T-cell (primary cell): ENCODE measurements at places on chromosomes 5 and 9.

DNA sequence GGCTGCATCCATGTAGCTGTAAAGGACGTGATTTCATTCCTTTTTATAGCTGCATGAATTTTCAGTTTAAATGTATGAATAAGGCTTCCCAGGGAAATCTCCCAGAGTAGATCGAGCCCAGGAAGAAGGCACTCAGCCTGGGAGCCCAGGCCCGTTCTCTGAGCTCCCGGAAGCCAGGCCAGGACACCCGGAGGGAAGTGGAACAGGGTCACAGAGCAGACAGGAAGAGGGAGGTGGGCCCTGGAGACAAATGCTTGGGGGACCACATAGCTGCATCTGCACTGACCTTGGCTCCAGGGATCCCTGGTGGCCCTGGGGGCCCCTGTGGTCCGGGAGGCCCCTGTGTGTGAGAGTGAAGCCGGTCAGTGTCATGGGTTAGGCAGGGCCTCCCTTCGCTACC lies 19.7 kb upstream of the PHYKPL start:
- DNase-seq, result no peak

GRCh38 chr5:96745844-96746531 lies 61.8 kb downstream of the ERAP1 start:
- no peak for DNase-seq

DNA sequence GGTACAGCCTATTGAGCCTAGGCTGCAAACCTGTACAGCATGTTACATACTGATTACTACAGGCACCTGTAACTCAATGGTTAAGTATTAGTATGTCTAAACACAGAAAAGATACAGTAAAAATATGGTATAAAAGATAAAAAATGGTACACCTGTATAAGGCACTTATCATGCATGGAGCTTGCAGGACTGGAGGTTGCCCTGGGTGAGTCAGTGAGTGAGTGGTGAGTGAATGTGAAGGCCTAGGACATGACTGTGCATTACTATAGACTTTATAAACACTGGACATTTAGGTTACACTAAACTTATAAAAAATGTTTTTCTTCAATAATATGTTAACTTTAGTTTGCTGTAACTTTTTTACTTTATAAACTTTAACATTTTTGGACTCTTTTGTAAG lies 171.3 kb downstream of the SLC28A3 start:
- no peak for DNase-seq

GRCh38 chr5:126477294-126478117 lies 54.3 kb downstream of the GRAMD2B start:
- DNase-seq, result no peak

DNA sequence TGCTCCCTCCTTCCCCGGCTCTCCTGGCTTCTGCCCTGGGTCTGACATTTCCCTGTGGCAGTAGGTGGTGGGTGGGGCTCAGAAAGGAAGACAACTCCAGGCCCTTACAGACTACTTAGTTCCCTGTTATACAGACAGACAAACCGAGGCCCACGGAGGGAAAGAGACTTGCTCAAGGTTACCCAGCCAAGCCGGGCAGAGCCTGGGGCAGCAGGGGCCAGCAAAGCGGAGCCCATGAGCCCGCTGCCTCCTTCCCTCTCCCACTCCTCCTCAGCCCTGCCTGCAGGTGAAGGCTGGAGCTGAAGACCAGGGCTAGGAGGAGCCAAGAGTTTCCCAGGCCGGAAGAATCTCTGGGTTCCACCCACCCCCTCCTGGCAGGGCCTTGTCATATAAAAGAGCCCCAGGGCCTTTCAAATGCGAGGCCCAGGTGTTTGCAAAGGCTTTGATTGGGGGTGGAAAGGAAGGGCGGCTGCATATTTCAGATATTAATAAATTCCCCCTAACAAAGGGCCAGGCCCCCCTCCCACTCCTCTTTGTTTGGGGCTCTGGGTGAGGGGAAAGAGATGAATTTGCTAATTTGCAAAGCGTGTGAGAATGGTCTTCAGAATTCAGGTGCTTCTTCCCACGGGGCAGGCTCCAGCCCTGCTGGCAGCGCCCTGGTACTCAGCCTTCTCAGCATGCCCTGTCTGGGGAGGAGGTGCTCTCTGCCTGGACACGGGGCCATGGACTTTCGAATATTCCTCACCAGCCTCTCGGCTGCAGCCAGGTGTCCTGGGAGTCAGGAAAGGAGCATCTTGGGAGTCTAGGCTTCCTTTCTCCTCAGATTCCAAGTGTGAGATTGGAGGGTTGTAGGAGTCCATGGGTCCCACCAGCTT lies 21.5 kb downstream of the SLC6A7 start:
- no peak for DNase-seq
